CD4-positive, alpha-beta memory T cell (primary cell): ENCODE measurements at places on chromosomes 7 and 10.

DNA sequence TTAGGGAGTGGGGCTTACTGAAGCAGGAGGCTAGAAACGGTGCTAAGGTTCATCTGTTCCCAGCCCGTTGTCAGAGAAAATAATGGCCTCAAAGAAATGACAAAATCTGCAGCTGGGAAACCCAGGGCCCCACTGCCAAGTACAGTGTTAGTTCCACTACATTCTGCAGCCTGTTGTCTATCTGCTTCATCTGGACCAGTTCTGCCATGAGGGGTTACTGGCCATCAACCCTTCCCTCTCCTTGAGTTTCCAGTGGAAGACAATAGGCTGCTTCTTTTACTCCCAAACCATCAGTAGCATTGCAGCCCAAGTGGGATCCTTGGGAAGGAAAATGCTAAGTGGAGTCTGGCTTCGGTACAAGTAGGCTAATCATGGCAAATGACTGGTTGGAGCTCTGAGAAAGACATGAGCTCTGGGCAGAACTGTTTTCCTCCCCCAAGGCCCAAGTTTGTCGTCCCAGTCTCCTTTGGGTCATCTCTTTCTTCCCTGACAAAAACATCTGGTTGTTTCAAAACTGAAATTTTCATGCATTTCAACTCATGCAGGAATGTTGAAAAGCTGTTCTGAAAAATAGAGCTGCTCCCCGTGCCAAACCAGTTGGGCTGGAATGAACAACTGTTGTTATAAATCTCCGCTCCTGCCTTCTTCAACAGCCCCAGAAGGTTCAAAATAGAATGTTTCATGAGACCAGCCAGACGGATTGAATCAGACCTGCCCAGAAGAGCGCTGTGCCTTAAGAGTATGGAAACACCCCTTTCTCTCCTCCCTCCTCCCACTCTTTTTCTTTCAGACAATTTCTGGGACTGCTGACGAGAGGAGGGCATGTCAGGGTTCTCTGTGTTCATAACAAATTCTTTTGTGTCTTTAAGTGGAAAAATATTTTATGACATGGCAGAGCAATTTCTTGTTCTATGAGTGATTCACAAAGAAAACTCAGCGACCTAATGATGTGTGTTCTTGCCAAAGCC is 116.6 kb downstream of the RAB18 start:
- no peak for DNase-seq

DNA sequence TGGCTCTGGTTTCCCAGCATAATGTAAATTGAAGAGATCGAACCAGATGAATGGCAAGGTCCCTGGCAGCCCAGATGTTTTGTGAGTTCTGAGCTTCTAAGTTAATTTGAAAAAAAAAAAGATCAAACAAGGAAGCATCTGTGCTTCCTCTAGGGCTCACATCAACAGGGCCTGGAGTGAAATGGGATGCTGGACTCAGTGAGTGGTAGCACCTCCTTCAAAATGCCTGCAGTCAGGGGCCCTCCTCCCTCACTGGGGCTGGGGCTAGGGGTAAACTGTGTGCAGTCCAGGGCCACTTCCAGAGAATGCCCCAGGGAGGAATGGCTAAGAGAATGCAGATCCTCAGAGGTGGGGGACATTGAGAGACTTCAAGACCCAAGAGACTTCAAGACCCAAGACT is 6.0 kb upstream of the CUEDC2 start:
- no peak for DNase-seq

GRCh38 chr7:157542068-157543021 is 205.5 kb downstream of the DNAJB6 start:
- no peak for DNase-seq

DNA sequence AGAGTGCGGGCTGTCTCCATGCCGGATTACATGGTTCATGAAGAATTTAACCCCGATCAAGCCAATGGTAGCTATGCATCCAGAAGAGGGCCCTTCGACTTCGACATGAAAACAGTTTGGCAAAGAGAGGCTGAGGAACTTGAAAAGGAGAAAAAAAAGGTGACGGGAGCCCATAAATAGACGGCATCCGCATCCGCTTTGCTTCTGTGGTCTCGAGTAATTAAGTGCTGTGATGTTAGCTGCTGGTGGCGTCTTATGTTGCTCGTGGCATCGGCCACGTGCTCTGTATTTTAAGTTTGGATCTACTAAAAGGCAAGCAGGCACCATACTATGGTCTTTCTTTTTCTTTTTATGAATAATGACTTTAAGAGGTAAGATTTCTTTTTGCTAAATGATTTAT is 11.1 kb downstream of the C7orf57 start:
- DNase-seq: peak; percentile 34

DNA sequence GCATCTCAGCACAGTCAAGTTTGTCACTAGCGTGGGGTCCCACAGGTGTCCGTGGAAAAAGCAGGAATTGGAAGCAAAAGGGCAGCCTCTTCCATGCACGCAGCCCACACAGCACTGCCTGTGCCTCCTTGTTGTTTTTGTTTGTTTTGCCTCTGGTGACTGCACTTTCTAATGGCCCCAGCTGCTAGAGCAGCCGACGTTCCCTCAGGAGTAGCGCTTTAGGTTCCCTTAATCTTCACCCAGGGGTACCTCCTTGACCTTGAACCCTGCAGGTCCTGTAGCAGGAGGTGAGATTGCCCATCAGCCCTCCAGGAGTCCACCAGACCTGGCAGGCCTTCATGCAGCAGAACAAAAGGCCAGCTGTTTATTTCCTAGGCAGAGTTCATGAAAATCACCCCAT is 210.1 kb downstream of the CACNB2 start:
- DNase-seq: no peak
